Heart right ventricle (tissue), 16 donors: ENCODE measurements at places on chromosomes 13 and 19. TPM values are rescaled to one million over a fixed set of nuclear protein-coding genes. Genes with fewer than 3 reads are reported as not detected.

The UHRF1 gene
- 1.5 TPM for total RNA-seq

- H3K4me1 ChIP-seq, result peaks cover 68% of the 10 kb centered on the region
- H3K27me3 ChIP-seq, result no peaks in the 10 kb centered on the region
- DNase-seq, result no peak
These were observed 83.1 kb downstream of the ATP11A start for GRCh38 chr13:112772929-112773328.

The FLT3LG gene
- 5.0 TPM for total RNA-seq

DNA sequence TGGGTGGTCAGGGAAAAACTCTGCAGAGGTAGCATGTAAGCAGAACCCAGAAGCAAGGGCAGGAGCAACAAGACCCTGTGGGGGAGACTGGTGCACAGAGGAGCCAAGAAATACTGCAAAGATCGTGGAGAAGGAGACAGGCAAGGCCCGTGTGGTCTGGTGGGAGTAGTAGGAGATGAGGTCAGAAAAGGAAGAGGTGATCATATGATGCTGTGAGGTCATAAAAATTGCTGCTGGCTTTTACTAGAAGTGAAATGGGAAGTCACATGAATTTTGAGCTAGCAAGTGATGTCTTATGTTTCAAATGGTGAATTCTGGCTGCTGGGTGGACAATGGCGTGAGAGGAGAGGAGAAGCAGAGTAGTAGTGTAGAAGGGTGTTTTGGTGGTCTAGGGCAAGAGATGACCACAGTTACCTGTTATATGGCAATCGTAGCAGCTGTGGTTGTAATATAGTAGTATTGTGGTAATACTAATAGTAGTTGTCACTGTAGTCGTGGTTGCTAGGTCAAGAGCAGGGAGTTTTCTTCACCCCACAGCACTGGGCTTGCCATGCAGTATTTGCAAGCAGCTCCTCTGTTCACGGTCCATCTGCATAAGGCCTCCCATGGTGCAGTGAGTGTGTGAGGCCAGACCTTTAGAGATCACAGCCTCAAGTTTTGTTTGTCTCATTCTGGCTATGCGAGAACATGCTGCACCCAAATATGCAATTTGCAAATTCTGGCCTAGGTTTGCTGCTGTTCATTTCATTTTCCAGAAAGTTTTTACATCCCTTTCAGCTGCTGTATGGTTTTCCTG is 205.0 kb downstream of the TSHZ3 start:
- H3K4me1 ChIP-seq, result no peaks in the 10 kb centered on the region
- no peak overlapping the region for H3K4me3 ChIP-seq
- no peak for DNase-seq
- no peak overlapping the region for H3K27ac ChIP-seq

The CEACAM20 gene
- total RNA-seq, result not detected

- no peak overlapping the region for H3K4me3 ChIP-seq
- no peak overlapping the region for H3K27ac ChIP-seq
- no peak for DNase-seq
- H3K36me3 ChIP-seq, result no peaks in the 10 kb centered on the region
These were observed 32.3 kb upstream of the MYCBP2 start for GRCh38 chr13:77359171-77359570.

GRCh38 chr13:113863524-113864272 is at the start of gene GAS6:
Gene GAS6, minus strand, starts transcription at chr13:113864076. Its CDS starts 156 bp downstream, at chr13:113863920.
- peak within 1 kb of the TSS; percentile 97 for H3K27ac ChIP-seq
- peak; percentile 69 for DNase-seq
- H3K4me3 ChIP-seq, result peak within 1 kb of the TSS; percentile 85
- peaks cover 57% of the 10 kb centered on the region for H3K4me1 ChIP-seq
- H3K27me3 ChIP-seq, result no peaks in the 10 kb centered on the region
- peaks cover 5% of the 10 kb centered on the region for H3K36me3 ChIP-seq

The MADCAM1 gene
- total RNA-seq, result 0.14 TPM

The TNFRSF19 gene
- total RNA-seq, result 31.6 TPM

GRCh38 chr19:49823472-49823871 is 5.4 kb downstream of the MED25 start:
- no peak overlapping the region for H3K27ac ChIP-seq
- H3K27me3 ChIP-seq, result no peaks in the 10 kb centered on the region
- peaks cover 31% of the 10 kb centered on the region for H3K4me1 ChIP-seq

DNA sequence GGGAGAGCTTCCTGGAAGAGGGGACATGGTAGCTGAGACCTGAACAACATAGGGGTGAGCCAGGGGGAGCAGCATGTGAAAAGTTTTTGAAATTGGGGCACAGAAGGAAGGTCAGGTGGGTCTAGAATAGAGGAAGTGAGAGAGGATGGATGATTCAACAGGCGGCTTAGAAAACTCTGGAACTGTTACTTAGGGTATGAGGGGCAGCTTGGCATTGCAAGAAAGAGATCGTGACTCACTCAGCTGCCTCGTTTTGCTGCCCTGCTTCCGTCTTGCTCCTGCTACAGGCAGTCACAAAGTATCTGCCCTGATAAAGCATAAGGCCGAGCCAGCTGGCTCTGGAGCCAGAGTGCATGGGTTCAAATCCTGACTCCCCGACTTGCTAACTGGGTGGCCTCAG is 1.3 kb upstream of the CEACAM20 start:
- H3K4me3 ChIP-seq, result no peak overlapping the region
- H3K27me3 ChIP-seq, result no peaks in the 10 kb centered on the region
- no peak for DNase-seq

The XRCC1 gene
- 17.3 TPM for total RNA-seq

- DNase-seq, result no peak
- H3K27me3 ChIP-seq, result no peaks in the 10 kb centered on the region
- H3K4me1 ChIP-seq, result peaks cover 54% of the 10 kb centered on the region
- peak overlapping the region; percentile 96 for H3K4me3 ChIP-seq
These were observed 1.7 kb upstream of the PLEKHG2 start for GRCh38 chr19:39410831-39411080.

DNA sequence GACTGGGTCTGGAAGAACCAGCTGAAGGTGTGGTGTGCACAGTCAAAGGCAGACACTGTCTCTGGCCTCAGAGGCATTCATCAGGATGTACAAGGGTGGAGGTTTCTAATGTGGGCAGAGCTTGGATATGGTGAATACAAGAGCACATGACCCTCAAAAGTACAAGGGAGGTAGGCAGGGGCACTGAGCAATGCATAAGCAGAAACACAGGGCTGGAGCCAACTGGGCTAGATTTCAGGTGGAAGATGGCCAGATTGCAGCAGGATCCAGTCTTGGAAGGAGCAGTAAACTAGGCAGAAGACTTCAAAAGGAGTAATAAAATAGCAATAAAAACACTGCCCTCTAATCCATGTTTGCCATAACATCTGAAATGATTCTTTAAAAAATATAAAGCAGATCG is 417.1 kb downstream of the OLFM4 start:
- H3K27me3 ChIP-seq, result no peaks in the 10 kb centered on the region
- no peak for DNase-seq
- no peaks in the 10 kb centered on the region for H3K36me3 ChIP-seq
- no peak overlapping the region for H3K4me3 ChIP-seq
- no peak overlapping the region for H3K27ac ChIP-seq

DNA sequence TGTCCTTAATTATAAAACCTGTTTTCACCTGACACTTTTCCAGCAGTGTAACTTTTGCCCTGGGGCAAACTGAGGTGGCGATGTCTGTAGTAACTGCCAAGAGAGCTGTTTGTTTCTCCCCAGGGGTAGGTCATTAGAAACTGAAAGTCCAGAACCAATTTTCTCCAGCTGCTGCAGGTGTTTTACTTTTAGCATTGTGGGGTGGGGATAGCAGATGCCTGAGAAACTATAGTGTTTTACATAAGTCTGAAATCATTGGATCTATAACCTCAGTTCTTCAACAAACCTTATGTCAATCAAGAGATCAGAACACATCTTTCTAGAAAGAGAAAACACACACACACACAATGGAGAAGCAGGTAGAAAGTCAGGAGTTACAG is 92.7 kb downstream of the LHFPL6 start:
- no peak for DNase-seq
- H3K4me1 ChIP-seq, result peaks cover 67% of the 10 kb centered on the region
- no peaks in the 10 kb centered on the region for H3K27me3 ChIP-seq

GRCh38 chr13:34914416-34914815 is 27.7 kb upstream of the NBEA start:
- DNase-seq, result no peak
- no peaks in the 10 kb centered on the region for H3K4me1 ChIP-seq
- H3K4me3 ChIP-seq, result no peak overlapping the region
- no peaks in the 10 kb centered on the region for H3K27me3 ChIP-seq
- no peaks in the 10 kb centered on the region for H3K36me3 ChIP-seq

GRCh38 chr13:91247768-91248167 is 99.7 kb upstream of the MIR17HG start:
- no peak for DNase-seq
- H3K36me3 ChIP-seq, result no peaks in the 10 kb centered on the region
- H3K27ac ChIP-seq, result no peak overlapping the region
- H3K4me3 ChIP-seq, result no peak overlapping the region
- peaks cover 9% of the 10 kb centered on the region for H3K27me3 ChIP-seq

The LPAR2 gene
- total RNA-seq, result not detected

- H3K36me3 ChIP-seq, result no peaks in the 10 kb centered on the region
- H3K4me3 ChIP-seq, result no peak overlapping the region
- no peak for DNase-seq
- no peaks in the 10 kb centered on the region for H3K27me3 ChIP-seq
- H3K27ac ChIP-seq, result no peak overlapping the region
- H3K4me1 ChIP-seq, result no peaks in the 10 kb centered on the region
These were observed 43.4 kb downstream of the BICRA start for GRCh38 chr19:47652285-47652684.

DNA sequence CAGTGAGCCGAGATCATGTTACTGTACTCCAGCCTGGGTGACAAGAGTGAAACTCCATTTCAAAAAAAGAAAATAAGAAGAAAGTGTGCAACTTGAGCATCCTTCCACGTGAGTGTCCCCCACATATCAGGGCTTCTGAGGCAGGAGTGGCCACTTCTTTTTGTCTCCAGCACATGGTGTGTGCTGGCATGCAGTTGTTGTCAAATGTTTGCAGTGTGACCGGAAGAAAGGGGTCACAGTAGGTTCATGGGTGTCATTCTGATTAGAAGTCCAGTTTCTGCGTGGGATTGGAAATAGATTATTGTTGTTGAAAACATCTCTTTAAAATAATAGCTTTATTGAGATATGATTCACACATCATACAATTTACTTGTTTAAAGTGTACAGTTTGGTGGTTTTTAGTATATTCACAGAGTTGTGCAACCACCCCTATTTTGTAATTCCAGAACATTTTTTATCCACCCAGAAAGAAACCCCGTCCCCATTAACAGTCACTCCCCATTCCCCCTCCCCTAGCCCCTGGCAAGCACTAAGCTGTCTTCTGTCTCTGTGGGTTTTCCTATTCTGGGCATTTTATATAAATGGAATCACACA is 2.2 kb downstream of the CRTC1 start:
- DNase-seq, result no peak
- no peak overlapping the region for H3K27ac ChIP-seq
- no peaks in the 10 kb centered on the region for H3K36me3 ChIP-seq
- no peaks in the 10 kb centered on the region for H3K27me3 ChIP-seq
- no peak overlapping the region for H3K4me3 ChIP-seq

The LACC1 gene
- 5.5 TPM for total RNA-seq

DNA sequence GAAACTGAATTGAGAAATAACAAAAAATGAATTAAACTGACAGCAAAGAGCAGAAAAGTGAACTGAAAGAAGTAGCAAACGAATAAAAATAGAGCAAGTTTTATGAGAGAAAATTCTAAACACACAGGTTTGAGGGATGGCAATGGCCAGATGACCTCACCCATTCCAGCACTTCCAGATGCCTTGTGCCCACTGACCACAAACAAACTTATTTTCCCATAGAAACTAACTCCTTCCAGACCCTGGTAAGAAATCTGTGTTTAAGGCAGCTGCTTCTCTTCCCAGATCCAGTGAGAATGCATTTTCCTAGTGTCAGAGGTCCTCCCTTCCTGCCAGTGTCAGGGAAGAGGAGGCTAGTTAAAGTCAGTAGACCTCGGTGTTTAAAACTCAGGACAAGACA is 51.7 kb downstream of the RXFP2 start:
- DNase-seq, result no peak
- no peaks in the 10 kb centered on the region for H3K27me3 ChIP-seq
- H3K36me3 ChIP-seq, result no peaks in the 10 kb centered on the region
- H3K27ac ChIP-seq, result no peak overlapping the region
- H3K4me3 ChIP-seq, result no peak overlapping the region

- no peak overlapping the region for H3K4me3 ChIP-seq
- H3K4me1 ChIP-seq, result peaks cover 39% of the 10 kb centered on the region
- peaks cover 81% of the 10 kb centered on the region for H3K36me3 ChIP-seq
- no peak for DNase-seq
- no peak overlapping the region for H3K27ac ChIP-seq
These were observed 26.5 kb downstream of the TUBGCP3 start for GRCh38 chr13:112561478-112561877.

- no peak overlapping the region for H3K4me3 ChIP-seq
- H3K27ac ChIP-seq, result no peak overlapping the region
- H3K4me1 ChIP-seq, result no peaks in the 10 kb centered on the region
- DNase-seq, result no peak
- no peaks in the 10 kb centered on the region for H3K27me3 ChIP-seq
These were observed 199.2 kb upstream of the MAB21L1 start for GRCh38 chr13:35675651-35676050.

GRCh38 chr13:108360139-108360538 is 90.6 kb downstream of the TNFSF13B start:
- no peak overlapping the region for H3K4me3 ChIP-seq
- no peaks in the 10 kb centered on the region for H3K4me1 ChIP-seq
- no peak overlapping the region for H3K27ac ChIP-seq
- DNase-seq, result no peak
- H3K27me3 ChIP-seq, result no peaks in the 10 kb centered on the region

- peaks cover 14% of the 10 kb centered on the region for H3K4me1 ChIP-seq
- peak overlapping the region; percentile 32 for H3K4me3 ChIP-seq
- no peaks in the 10 kb centered on the region for H3K36me3 ChIP-seq
These were observed 40.3 kb downstream of the DEDD2 start for GRCh38 chr19:42176990-42177685.

- no peak overlapping the region for H3K27ac ChIP-seq
- no peak for DNase-seq
- H3K27me3 ChIP-seq, result no peaks in the 10 kb centered on the region
- no peak overlapping the region for H3K4me3 ChIP-seq
- no peaks in the 10 kb centered on the region for H3K4me1 ChIP-seq
These were observed 53.9 kb upstream of the GAS6 start for GRCh38 chr13:113917594-113918371.

DNA sequence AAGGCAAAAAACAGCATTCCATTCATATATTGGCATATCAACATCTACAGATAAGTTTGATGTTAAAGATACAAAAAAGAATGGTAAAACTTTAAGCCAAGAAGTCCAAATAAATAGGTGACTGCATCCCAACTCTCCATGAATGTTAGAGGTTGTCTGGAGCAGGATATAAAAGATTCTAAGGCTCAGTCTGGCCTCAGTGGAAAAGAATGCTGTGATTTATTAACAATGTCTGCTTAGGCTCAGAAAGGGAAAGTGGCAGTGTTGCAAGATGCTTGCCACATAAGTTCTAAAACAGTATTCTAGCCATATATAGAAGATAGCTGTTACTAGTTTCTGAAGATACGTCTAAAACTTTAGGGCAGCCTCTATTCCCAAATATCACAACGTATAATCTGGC is 179.8 kb upstream of the NBEA start:
- no peaks in the 10 kb centered on the region for H3K27me3 ChIP-seq
- no peak overlapping the region for H3K27ac ChIP-seq
- no peak overlapping the region for H3K4me3 ChIP-seq
- no peaks in the 10 kb centered on the region for H3K4me1 ChIP-seq
- H3K36me3 ChIP-seq, result no peaks in the 10 kb centered on the region

The HSH2D gene
- total RNA-seq, result 1.1 TPM

GRCh38 chr13:114049026-114049425 is 75.2 kb upstream of the C13orf46 start:
- no peak for DNase-seq
- no peaks in the 10 kb centered on the region for H3K4me1 ChIP-seq
- H3K27ac ChIP-seq, result no peak overlapping the region
- H3K36me3 ChIP-seq, result no peaks in the 10 kb centered on the region
- no peak overlapping the region for H3K4me3 ChIP-seq
